ENCODE measurements at places on chromosomes 4 and X. TPM values are rescaled to one million over a fixed set of nuclear protein-coding genes. Genes with fewer than 3 reads are reported as not detected.

The ETDA gene
- total RNA-seq: not detected

The KIT gene
- 4.0 TPM for total RNA-seq

The CCDC149 gene
- 5.6 TPM for total RNA-seq

The ERCC6L gene
- total RNA-seq: not detected

The SLIT2 gene
- total RNA-seq: 36.9 TPM

All from smooth muscle cell of the coronary artery (primary cell).